Neural crest cell (in vitro differentiated cells): ENCODE measurements at places on chromosomes 16 and 17. TPM values are rescaled to one million over a fixed set of nuclear protein-coding genes. Genes with fewer than 3 reads are reported as not detected.

Gene FBXW10
- 0.19 and 0.20 TPM in 2 replicates for total RNA-seq

Gene TOM1L2
- total RNA-seq: 15.9 and 16.3 TPM in 2 replicates

Gene KRT36
- not detected in 2 replicates for total RNA-seq

Gene NLK
- 26.0 and 27.4 TPM in 2 replicates for total RNA-seq

Gene DOK4
- 20.4 and 22.7 TPM in 2 replicates for total RNA-seq

Gene RNF112
- 0.84 and 1.2 TPM in 2 replicates for total RNA-seq

Gene HOXB4
- total RNA-seq: 4.4 and 5.0 TPM in 2 replicates

Gene MYH10
- 270 and 273 TPM in 2 replicates for total RNA-seq

Gene SLC16A13
- 11.1 and 12.2 TPM in 2 replicates for total RNA-seq

Gene HYDIN
- total RNA-seq: 7.5 and 7.8 TPM in 2 replicates

Gene IGF2BP1
- total RNA-seq: 536 and 543 TPM in 2 replicates

Gene CCL23
- not detected in 2 replicates for total RNA-seq

Gene EME1
- 25.5 and 31.4 TPM in 2 replicates for total RNA-seq

Gene TEX14
- 0.21 and 0.48 TPM in 2 replicates for total RNA-seq

Gene ODAD4
- 4.2 and 4.8 TPM in 2 replicates for total RNA-seq
